GM18507 (cell line): ENCODE measurements at places on chromosomes 16 and 17.
A peak's percentile ranks its signal among the peaks of the same experiment; 100 is the strongest.

DNA sequence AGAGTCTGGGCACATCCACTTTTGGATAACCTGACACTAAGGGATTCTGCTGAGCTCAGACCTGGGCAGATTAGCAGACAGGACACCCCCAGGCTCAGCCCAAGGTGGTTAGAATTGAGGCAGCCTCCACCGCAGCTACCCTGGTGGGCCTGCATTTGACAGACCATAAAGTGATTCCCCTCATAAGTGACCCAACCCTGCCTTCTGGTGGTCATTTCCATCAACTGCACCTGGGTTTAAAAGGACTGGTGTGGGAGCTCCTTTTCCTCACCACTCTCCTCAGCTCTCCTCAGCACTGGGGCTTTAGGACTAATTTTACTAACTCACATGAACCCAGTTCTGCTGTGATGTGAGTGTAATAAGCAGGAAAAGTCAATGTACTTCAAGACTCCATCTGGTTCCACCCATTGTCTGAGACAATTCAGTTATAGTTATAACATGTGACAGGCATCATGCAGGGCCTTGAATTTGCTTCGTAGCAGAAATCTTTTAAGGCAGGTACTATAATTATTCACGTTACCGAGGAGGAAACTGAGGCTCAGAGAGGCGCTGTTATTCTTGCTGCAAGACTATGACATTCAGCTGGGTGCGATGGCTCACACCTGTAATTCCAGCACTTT, 42.5 kb downstream of the MYH3 start:
- DNase-seq, result peak; percentile 22

DNA sequence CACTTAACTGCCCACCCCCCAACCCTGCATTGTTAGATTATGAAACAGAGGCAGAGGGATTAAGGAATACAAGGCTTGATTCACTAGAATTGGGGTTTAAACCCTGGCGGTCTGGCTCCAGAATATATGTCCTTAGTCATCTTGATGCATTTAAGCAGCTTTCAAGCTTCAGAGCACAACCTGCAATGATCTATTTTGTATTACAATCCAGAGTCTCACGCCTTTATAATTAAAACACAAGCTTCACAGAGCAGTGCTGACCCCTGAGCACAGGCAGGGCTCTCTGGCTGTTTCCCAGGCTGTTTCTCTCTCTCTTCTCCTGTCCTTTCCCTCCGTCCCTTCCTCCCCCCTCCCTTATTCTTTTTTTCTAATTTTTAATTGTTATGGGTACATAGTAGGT, 209.1 kb downstream of the SPECC1 start:
- no peak for DNase-seq

DNA sequence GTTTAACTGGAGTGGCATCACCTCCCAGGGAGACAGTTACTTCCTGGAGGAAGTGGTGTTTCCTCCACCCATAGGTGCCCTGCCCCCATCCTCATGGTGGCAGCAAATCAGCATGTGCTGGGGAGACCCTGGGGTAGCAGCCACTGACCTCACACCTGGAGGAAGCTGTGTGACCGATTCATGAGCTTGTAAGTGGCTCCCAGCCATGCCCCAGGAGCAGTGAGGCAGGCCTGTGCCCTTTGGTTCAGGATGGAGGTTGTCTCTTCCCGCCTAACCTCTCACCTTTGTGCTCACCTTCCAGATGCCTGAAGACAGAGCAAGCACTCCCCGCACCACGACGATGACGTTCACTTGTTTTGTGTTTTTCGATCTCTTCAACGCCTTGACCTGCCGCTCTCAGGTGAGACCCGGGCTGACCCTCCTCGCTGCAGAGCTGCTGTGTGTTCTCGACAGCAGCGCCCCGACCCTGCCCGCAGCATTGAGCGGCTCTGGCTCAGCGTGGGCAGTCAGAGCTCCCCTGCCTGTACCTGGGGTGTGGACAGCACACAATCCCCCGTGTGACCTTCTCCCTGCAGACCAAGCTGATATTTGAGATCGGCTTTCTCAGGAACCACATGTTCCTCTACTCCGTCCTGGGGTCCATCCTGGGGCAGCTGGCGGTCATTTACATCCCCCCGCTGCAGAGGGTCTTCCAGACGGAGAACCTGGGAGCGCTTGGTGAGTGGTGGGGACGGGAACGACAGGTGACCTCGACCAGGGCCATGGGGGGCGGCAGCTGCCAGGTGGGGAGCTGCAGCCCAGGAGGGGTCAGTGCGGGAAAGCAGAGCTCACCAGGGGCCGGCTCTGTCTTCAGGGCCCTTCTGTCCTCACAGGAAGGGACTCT, 42.8 kb downstream of the MEAK7 start:
- no peak for DNase-seq

DNA sequence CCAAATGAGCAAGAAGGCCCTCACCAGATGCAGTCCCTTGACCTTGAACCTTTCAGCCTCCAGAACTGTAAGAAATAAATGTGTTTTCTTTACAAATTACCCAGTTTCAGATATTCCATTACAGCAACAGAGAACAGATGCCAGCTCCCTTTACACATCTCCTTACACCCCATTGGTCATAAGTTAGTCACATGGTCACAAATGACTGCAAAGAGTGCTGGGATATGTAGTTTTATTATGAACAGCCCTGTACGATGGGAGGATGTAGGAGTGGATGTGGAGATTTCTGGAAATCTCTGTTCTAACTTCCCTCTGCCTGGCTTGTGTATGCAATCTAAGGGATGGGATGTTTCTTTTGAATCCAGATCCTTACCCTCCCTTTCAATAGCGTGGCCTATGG, 13.3 kb upstream of the RPL38 start:
- no peak for DNase-seq

- no peak for DNase-seq
Measured at GRCh38 chr17:9158544-9159452, 137.5 kb downstream of the NTN1 start.

DNA sequence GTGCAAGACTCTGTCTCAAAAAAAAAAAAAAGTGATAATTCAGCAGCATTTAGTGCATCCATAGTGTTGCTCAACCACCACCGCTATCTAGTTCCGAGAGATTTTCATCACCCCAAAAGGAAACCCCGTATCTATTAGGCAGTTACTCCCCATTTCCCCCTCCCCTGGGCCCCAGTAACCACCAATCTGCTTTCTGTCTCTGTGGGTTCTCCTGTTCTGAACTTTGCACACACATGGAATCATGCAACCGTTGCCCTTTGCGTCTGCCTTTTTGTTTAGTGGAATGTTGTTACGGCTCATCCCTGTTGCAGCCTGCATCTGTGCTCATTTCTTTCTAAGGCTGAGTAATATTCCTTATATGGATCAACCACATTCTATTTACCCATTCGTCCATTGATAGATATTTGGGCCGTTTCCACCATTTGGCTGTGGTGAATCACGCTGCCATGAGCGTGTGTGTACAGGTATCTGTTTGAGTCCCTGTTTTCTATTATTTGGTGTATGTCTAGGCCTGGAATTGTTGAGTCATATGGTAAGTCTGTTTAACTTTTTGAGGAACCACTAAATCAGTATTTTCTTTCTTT, 8.7 kb upstream of the SYNGR2 start:
- DNase-seq, result no peak

GRCh38 chr16:85202631-85203461, 90.6 kb upstream of the CIBAR2 start:
- DNase-seq, result no peak

DNA sequence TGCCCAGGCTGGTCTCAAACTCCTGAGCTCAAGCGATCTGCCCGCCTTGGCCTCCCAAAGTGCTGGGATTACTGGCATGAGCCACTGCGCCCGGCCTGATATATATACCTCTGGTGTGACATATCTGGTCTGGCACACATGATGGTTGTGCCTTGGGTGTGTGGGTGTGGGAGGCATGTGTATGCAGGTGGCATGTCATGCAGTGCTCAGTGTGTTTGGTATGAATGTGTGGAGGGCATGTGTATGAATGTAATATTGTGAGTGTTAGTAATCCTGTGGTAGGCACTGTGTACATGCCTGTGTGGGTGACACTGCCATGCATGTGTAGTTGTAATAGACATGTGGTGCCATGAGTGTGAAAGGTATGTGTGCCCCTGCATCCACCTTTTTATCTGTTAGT, 179.3 kb upstream of the GOT2 start:
- no peak for DNase-seq

DNA sequence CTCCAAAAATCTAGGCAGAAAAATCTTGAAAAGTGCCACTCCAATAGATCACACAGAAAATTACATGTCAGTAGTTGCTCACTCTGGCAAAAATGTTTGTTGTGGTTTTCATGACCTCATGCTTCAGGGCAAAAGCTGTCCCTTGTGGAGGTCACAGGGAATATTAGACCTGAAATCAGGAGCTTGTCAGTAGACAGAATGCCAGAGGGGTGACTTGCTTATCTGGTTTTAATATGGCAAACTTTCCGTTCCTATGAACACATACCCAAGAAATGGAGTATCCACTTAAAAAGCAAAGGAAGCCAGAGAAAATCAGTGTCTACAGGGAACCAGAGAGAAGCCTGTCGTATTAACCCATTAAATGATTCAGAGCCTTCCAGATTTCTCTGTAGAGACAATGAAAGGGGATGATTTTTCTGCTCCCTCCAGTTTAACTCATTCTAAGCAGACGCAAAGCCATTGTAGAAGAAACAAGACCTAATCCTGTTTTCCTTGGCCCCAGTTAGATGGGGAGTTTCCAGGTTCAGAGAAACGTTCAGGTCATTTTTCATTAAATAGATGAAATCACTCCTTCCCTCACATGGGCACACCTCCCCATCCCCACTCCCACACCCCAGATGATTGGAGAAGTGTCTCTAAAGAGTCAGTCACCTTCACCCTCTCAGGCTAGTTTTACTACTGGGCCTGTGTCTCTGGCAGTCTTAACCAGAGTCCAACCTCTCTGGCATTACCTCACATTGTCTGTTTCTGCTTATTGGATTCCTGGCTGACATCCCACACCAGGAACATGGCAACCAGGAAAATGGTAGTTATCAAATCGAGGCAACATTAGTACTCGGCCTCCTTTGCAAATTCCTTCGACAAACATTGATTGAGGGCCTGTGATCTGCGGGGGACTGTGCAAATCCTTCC, 6.0 kb downstream of the SOX9 start:
- no peak for DNase-seq

DNA sequence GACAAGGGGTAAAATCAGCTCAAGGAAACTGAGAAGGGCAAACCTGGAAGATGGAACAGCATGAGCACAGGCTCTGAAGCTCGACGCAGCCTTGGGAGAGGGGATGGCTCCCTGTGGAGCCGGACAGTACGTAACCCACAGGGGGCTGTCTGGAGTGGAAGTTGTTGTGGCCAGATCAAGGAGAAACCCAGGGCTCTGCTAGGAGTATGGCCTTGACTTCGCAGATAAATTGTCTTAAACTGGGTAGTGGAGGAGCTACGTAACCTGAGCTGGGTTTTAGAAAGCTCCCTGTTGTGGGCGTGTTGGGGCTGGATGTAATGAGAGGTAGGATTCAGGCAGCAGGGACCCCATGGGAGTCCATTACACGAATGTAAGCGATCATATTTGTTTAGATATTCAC, 25.5 kb upstream of the AXIN2 start:
- no peak for DNase-seq

- no peak for DNase-seq
Measured at GRCh38 chr16:57345021-57345420, 13.6 kb upstream of the CCL22 start.

DNA sequence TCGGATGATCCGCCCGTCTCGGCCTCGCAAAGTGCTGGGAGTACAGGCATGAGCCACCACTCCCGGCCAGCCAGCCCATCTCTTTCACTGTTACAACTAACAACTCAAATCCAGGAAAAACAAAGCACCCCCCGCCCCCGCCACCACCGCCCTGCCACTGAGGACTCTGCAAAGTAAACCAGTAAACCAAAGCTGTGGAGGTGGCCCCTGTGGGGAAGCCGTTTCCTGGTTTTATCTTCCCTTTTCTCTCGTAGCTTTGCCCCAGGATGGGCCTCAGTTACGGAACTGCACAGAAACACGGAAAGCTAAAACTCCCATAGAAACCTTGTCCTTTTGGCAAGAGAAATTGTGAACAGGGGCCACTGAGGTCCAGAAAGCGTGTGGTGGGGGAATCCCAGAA, 17.5 kb downstream of the CHMP6 start:
- DNase-seq, result no peak

DNA sequence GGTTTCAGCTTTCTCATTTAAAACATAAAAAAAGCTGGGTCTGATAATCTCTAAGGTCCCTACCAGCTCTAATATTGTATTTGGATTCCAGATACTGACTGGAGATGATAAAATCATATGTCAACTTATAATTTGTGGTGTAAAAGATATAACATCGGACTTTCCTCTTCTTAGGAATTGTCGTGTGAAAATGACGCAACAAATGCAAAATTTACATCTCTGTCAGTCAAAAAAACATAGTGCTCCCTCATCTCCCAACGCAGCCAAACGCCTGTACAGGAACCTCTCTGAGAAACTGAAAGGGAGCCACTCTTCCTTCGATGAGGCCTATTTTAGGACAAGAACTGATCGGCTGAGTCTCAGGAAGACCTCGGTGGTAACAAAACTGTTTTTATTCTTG, 197.3 kb downstream of the ANKFN1 start:
- DNase-seq, result no peak

GRCh38 chr17:12990041-12990808, 27.6 kb downstream of the ELAC2 start:
- DNase-seq, result no peak

DNA sequence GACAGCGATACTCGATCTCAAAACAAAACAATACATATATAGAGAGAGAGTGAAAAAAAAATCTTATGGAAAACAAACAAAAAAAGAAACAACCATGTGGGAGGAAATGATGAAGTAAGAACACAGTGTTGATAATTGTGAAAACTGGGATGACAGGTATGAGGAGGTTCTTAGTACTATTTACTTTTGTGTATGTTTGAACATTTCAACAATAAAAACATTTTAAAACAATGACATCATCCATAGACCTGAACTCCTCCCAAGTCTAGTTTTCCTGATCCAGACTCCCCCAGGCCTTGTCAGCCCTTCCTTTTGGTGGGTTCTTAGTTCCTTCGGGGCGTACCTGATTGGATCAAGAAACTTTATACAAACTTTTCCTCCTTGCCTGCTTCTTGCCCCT, 51.7 kb downstream of the CCDC42 start:
- no peak for DNase-seq

GRCh38 chr17:73071066-73071999, 21.2 kb downstream of the SLC39A11 start:
- DNase-seq, result no peak

- no peak for DNase-seq
Measured at GRCh38 chr17:8212312-8213180, 2.2 kb upstream of the AURKB start.

DNA sequence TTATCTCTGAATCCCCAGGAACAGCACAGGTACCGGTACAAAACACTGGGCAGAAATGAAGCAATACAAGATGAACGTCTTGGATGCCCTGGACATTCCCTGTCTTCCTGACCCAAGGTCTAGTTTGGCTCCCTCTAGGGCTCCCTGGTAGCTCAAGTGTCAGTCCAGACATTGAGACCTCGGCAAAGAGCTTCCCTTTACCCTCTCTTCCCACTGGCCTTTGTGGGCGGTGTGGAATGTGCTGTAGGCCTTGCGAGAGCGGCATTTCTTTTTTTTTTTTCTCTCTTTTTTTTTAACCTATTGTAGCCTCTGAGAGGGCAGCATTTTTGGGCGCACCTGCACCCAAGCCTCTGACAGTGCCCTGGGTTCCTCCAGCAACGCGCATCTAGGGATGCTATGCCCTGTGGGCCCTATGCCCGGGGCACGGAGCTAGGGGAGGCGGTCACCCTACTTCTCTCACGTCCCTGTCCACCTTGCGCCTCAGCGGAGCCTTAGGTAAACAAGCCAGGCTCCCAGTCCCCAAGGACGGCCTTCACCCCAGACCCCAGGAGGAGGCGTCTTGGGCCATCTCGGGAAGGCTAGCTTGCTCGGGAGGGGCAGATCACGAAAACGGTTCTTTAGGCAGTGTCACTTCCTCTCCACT, 1.2 kb upstream of the NFATC3 start:
- DNase-seq, result no peak
